ENCODE measurements at places on chromosomes 5 and 9.
A peak's percentile ranks its signal among the peaks of the same experiment; 100 is the strongest.

DNA sequence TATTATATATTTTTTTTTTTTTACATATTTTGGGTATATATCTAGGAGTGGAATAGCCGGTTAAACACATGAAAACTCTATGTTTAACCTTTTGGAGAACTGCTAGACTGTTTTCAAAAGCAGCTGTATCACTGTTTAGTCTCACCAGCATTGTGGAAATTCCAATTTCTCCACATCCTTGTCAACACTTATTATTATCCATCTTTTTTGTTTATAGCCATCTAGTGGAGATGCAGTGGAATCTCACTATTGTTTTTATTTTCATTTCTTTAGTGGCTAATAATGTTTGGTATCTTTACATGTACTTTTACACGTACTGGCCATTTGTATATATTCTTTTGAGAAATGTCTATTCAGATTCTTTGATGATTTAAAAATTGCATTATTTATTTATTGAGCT is 22.7 kb upstream of the CCDC180 start:
- no peak for DNase-seq

- DNase-seq = no peak
These were observed 650 bp downstream of the DCTN4 start for GRCh38 chr5:150758203-150758530.

GRCh38 chr5:154364771-154365170 is 81.0 kb upstream of the SAP30L start:
- no peak for DNase-seq

DNA sequence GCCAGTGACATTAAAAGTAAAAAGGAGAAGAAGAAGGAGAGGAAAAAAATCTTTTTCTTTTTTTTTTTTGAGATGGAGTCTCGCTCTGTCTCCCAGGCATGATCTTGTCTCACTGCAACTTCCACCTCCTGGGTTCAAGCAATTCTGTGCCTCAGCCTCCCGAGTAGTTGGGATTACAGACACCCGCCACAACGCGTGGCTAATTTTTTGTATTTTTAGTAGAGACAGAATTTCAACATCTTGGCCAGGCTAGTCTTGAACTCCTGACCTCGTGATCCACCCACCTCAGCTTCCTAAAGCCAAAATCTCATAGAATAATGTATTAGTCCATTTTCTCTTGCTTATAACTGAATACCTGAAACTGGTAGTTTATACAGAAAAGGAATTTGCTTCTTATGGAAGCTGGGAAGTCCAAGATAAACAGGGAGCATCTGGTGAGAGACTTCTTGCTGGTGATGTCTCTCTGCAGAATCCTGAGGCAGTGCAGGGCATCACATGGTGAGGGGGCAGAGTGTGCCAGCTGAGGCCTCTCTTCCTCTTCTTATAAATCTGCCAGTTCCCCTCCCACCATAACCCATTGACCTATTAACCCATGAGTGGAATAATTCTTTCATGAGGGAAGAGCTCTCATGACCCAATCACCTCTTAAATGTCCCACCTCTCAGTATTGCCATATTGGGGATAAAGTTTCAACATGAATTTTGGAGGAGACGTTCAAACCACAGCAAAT is 466.3 kb downstream of the GADD45G start:
- no peak for DNase-seq

- DNase-seq = no peak
These were observed 631.8 kb downstream of the ELAVL2 start for GRCh38 chr9:23194281-23194680.

- no peak for DNase-seq
These were observed 182.6 kb downstream of the ASTN2 start for GRCh38 chr9:117232281-117232680.

DNA sequence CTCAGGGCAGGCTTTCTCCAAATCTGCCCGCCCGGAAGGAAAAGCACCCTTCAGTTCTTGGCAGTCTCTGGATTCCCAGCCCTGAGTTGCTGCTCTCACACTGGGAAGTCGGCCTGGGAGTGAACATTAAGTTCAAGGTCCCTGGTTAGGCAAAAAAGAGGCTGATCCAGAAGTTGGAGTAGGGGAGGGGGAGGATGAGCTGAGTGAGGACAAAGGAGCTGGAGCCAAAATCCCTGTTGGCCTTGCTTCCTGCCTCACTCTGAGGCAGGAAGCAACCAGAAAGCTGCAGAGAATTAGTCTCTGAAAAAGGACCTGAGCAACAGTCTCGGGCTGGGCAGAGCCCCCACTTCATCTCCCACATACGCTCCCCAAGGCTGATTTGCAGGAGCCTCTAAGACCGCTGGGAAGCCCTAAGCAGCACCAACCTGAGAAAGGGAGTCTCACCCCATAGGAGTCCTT is 15.0 kb upstream of the RPS14 start:
- DNase-seq = no peak

DNA sequence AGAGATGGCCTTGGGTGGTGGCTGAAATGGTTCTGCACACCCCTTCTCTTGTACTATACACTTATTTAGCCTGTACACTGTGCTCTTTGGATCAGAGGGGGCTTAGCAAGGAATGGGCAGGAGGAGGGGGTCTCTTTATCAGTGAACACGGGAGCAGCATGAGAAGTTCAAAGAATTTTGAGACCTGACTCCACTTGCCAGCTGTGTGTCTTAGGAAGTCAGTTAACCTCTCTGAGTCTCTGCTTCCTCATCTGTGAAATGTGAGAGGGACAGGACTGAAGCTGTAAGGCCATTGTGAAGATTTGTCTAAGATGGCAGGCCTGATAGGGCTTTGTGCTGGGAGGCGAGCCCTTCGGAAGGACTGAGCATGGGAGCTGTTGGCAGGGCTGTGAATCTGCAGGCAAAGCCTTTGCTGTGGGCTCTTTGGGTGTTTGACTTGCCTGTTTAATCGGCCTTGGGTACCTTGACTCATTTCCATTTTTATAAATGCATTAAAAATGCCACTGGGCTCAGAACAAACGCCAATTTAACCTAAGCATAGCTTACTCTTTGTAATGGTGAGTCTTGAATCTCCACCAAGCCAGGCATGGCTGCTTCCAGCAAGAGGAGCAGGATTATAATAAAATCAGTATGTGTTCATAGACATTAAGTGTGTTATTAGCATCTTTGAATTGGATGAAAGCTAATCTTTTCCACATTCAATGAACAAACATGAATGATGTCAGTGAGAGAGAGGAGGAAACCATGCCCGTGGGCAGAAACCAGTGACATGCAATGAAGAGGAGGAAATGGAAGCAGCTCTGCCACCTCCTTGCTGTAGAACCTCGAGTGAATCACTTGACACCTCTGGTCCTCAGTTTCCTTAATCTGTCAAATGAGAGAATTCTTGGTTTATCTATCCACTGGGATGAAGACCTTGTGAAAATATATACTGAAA is 89.4 kb downstream of the MACROH2A1 start:
- no peak for DNase-seq

DNA sequence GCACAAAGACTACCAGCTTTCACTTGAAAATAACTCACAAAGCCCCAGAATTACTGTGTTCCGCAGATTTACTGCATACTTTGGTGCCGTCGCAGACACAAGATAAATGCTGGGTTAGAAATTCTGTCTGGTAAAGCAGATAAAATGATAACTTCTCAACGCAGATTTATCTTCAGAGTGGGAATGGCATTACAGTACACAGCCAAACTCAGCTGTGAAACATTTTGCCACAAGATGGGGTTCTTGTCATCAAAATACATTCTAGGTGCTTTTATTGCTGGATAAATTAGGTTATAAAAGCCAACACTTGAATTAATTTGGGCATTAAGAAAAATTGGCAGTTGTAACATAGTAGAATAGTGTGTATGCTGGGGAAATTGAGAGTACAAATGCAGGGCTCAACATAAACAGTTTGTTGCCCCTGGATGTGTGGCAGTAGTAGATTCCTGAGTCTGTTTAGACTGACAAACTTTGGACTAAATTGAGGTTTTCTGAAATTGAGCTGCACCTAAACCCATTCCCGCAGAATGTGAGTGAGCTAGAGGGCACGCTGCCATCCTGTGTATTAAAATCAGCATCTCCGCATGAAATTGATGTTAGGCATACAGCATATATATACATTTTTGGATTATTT is 61.1 kb downstream of the LMNB1 start:
- no peak for DNase-seq

GRCh38 chr9:89881431-89881830 is 276.6 kb downstream of the GADD45G start:
- no peak for DNase-seq

DNA sequence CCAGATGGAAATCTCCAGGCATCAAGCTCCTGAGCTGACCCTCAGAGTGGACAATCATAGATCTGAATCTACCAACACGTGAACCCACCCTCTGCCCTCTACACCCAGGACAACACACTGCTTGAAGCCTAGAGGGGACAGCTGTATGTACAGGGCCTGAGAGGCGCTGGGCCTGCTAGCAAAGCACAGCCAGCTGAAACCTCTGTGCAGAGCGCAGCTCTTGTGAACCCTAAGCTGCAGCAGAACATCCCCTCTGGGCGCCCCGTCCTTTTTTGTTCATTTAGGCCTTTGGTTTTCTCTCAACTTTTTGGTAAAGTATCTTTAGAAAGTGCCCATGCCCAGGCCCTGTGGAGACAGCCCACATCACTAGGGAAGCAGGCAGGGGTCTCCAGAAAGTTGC is 62.4 kb upstream of the SPTLC1 start:
- no peak for DNase-seq

DNA sequence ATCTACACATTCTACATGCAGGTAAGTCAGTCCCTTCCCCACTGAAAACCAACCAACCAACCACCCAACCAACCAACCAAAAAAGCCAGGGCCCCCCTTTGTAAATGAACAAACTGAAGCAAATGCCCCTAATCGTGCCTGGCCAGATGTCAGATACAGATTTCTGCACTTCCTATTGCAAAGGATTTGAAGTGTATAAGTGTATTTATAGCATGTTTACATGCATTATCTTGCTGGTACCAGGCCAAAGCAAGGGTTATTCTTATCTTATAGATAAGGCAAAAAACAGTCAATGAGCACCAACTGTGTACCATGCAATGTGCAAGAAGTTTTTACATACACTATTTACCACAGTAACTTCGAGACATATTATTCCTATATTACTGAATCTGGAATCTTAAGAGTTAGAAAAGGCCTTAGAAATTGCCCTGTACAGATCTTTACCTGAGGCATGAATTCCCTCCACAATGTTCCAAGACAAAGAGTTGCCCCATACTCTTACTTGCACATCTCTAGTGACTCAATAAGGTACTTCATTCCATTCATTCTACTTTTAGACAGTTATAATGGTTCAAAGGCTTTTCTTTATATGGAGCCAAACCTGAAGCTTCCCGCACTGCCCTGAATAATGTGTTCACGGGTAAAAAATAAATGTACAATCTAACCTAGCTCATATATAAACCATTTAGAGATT is 51.7 kb upstream of the NR5A1 start:
- no peak for DNase-seq

DNA sequence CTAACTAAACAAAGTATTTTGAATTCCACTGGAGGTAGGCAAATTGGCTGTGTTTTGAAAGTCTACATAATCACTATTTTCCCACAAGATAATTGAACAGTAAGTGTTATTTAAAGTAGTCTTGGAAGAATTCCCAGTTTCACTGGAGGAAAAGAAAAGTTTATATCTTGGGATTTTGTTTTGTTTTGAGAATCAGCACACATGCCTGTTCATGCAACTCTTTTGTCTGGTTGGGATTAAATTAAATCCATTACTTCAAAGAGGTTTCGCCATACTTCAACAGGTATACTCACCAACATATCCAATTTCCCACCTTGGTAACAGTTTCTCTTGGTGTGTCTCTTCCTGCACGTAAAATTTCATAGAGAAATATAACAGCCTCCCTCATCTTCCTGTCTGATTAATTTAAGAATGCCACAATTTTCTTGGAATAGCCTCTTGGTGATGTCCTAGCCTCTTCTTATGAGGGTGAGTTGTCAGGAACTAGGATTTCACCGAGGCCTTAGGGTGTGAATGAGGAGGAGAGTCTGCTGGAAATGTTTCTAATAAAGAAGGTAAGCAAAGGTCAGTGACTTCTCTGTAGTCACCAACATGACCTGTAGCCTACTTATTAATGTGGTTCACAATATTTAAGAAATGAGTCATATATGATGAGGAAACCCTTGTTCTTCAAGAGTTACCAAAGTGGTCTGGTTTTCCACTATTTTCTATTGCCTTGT is 48.1 kb downstream of the ITGA2 start:
- DNase-seq = no peak

DNA sequence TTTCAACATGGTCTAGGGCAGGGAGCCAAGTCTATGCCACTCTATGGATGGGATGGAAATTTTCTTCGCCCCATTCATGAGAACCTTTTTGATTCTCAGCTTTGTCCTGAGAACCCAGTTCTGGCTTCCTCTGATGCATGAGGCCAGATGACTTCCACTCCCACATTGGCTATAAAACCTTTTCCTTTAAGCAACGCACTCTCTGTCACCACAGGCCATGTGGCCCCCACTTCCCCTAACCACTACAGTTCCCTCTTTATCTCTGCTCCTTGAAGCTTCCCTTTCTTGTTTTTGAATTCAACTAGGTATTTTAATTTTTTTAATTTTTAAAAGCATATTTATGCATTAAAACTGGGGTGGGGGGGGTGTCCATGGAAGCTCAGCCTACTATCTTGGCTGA is 401.3 kb downstream of the ENC1 start:
- no peak for DNase-seq

- peak; percentile 92 for DNase-seq
These were observed 4.0 kb downstream of the CXXC5 start for GRCh38 chr5:139651853-139652787.

GRCh38 chr5:82491397-82491796 is 213.2 kb upstream of the RPS23 start:
- no peak for DNase-seq

- DNase-seq = no peak
These were observed 1.1 kb upstream of the GNA14 start for GRCh38 chr9:77649109-77649812.

DNA sequence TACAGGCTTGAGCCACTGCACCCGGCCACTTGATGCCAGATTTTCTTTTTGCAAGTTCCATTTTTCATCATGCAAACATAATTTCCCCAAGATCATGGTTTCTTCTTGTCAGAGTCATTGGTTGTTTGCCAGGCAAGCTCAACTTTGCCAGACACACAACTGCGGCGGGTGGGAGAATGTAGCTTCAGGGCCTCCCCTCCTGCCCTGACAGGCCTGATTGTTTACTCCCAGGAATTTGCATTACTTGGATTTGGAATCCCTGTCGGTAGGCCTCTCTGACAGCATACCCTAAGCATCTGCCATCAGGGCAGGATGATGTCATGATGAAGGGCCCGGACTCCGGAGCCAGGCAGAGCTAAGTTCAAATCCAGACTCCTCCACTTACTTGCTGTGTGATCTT is 15.1 kb downstream of the RPS14 start:
- DNase-seq = no peak

- DNase-seq = no peak
These were observed 137.8 kb upstream of the RGMB start for GRCh38 chr5:98635656-98636055.

- no peak for DNase-seq
These were observed 73.6 kb upstream of the STARD4 start for GRCh38 chr5:111585946-111586345.

- no peak for DNase-seq
These were observed 106.3 kb downstream of the DAPK1 start for GRCh38 chr9:87603854-87604490.

GRCh38 chr9:95336281-95336680 is 18.8 kb upstream of the FANCC start:
- DNase-seq = no peak
